ENCODE measurements at places on chromosomes 5 and 9. TPM values are rescaled to one million over a fixed set of nuclear protein-coding genes. Genes with fewer than 3 reads are reported as not detected.

The CLTA gene
- polyA plus RNA-seq, result 277 TPM

The NRG2 gene
- polyA plus RNA-seq, result 1.9 TPM

DNA sequence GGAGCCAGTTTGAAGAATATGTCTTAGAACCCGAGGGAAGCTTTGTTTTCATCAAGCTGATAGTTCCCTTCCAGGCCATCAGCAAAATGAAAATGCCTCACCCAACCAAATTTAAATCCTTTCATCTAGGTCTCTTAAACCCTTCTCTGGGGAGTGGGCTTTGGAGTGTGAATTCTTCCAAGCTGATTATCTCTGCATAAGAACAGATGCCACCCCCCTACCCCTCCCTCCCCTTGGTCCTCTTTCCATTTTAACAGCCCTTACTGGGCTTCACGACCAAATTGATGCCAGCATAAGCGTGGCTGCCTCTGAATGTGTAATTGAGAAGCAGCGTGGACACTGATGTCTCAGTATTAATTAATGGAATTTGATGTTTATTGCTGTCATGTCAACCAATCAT, 509.7 kb upstream of the CLINT1 start:
- DNase-seq, result no peak

The MCC gene
- polyA plus RNA-seq, result 32.1 TPM

The PCDHGA9 gene
- polyA plus RNA-seq, result 5.4 TPM

The FST gene
- polyA plus RNA-seq, result 30.2 TPM

DNA sequence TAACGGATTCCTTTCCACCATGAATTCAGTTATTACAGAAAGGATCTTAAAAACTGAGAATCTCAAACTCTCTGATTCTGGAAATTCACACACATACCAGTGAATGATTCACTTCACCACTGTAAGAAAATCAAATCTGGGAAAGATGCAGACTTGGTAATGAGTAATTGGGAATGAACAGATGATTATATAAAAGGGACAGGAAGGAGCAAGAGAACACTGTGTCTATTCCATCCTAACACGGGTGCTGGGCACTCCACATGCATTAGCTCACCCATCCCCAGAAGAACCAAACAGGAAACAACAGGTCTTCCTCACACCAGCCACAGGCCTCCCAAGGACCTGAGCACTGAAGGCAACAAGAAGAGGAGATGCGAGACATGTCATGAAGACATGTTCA, 74.8 kb upstream of the ZNF622 start:
- DNase-seq, result no peak

DNA sequence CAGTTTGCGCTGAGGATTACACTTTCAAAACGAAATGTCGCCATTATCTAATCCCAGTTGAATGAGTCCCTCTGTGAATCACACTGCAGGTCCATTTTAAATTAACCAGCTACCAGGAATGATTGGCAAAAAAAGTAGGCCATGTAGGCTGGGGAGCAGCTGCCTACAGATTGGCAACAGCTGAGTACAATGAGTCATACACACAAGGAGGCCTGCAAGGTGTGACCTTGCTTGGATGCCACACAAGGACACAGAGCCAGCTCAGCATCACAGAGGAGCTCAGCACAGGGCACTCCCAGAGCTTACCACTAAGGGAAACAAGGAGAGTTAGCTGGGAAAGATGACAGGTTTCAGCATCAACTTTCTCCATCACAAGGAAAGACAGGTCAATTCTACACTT, 12.9 kb downstream of the HAVCR1 start:
- no peak for DNase-seq

GRCh38 chr9:36485647-36486328, 85.7 kb upstream of the RNF38 start:
- DNase-seq, result no peak

The PHPT1 gene
- polyA plus RNA-seq, result 111 TPM

The BSPRY gene
- polyA plus RNA-seq, result 8.8 TPM

- DNase-seq, result no peak
These were observed 62.5 kb downstream of the FXN start for GRCh38 chr9:69097923-69098593.

GRCh38 chr9:127706836-127707241, at the start of gene CFAP157:
Gene CFAP157, plus strand, starts transcription at chr9:127706988. Its CDS starts 44 bp downstream, at chr9:127707032.
- DNase-seq, result no peak

The COL27A1 gene
- polyA plus RNA-seq, result 35.1 TPM

The DRD1 gene
- not detected for polyA plus RNA-seq

- no peak for DNase-seq
These were observed 123.5 kb downstream of the CTNND2 start for GRCh38 chr5:11780641-11781345.

GRCh38 chr9:16846367-16846766, 24.1 kb downstream of the BNC2 start:
- no peak for DNase-seq

The LNPEP gene
- polyA plus RNA-seq, result 23.4 TPM

The OR13C5 gene
- not detected for polyA plus RNA-seq

The CYSRT1 gene
- 12.8 TPM for polyA plus RNA-seq

DNA sequence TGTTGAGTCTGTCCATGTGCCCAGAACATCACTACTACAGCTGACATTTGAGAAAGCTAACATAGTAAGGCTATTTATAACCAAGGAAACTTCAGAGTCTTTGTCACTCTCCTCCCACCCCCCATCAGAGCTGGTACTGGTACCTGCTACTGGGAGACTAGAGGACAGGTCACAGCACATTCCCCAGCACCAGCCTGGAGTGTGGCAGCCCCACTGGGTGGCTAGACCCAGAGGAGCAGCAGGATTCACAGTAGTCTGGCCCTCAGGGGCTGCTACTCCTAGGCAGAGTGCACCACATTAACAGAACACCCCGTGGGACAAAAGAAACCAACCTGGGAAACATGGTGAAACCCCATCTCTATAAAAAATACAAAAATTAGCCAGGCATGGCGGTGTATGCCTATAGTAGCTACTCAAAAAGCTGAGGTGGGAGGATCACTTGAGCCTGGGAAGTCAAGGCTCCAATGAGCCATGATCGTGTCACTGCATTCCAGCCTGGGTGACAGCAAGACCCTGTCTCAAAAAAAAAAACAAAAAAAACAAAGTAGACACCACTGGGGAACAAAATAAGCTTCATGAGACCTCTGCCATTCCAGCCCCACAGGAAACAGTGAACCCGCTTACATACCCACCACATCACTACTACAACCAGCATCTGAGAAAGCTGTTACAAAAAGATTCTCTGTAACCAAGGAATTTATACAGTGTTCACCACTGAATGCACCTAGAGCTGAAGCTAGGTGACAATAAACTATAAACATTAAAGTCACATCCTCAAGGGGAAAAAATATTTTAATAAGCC, 26.3 kb upstream of the PTGER4 start:
- no peak for DNase-seq

The CDKN2B-AS1 gene
- not detected for polyA plus RNA-seq

DNA sequence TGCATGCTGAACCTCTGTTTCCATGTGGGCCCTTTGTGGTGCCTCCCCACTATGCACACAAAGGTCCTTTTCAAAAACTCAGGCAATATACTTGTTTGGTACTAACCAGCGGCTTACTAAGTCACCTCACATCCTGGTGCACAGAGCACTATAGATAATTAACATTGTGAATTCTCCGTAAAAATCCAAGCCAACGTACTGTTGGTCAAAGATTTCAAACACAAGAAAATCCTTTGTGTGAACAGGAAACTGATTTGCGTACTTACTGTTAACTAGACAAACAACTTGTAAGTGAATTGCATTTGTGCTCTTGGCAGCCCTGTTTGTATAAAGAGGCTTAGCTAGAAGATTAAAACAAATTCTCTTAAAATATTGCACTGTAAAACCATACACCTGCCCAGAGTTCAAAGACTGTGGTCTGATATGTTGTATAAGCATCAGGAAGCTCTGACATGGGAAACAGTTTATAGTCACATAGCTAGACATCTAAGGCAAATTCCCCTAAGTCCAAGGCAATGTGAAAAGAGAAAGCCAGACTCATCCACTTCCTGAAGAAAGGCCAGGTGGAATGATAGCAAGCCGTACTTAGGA, 125.0 kb upstream of the SLC12A2 start:
- DNase-seq, result no peak

DNA sequence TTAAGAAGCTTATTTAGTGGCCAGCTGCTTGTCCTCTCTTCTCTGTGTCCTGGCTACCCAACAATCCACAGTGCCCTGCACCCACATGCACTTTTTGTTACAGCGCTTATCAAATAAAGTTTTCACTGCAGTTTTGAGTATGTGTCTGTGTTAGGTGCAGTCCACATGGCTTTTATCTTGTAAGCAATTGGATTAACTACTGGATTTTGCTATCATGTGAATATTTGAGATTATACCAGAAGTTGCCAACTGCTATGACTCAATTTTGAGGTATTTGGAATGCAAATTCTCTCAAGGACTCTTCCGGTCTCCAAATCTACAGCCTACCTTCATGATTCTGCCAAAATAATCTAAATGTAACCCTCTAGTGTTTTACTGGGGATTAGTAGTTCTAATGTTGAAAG, 690.2 kb downstream of the NR2F1-AS1 start:
- no peak for DNase-seq

DNA sequence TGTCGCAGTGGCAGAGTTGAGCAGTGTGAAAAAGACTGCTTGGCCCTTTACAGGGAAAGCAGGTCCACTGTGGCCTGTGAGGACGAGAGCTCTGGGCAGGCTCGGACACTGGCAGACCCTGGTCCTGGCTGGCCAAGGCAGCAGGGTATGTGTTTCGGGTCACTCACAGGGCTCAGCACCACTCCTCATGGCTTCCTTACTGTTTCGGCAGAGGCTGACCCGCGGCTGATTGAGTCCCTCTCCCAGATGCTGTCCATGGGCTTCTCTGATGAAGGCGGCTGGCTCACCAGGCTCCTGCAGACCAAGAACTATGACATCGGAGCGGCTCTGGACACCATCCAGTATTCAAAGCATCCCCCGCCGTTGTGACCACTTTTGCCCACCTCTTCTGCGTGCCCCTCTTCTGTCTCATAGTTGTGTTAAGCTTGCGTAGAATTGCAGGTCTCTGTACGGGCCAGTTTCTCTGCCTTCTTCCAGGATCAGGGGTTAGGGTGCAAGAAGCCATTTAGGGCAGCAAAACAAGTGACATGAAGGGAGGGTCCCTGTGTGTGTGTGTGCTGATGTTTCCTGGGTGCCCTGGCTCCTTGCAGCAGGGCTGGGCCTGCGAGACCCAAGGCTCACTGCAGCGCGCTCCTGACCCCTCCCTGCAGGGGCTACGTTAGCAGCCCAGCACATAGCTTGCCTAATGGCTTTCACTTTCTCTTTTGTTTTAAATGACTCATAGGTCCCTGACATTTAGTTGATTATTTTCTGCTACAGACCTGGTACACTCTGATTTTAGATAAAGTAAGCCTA, 15.7 kb downstream of the SQSTM1 start:
- DNase-seq, result no peak

GRCh38 chr5:65061974-65062353, 293.2 kb downstream of the CWC27 start:
- no peak for DNase-seq

The GMCL2 gene
- polyA plus RNA-seq, result 0.04 TPM

The CTXN3 gene
- polyA plus RNA-seq, result not detected

DNA sequence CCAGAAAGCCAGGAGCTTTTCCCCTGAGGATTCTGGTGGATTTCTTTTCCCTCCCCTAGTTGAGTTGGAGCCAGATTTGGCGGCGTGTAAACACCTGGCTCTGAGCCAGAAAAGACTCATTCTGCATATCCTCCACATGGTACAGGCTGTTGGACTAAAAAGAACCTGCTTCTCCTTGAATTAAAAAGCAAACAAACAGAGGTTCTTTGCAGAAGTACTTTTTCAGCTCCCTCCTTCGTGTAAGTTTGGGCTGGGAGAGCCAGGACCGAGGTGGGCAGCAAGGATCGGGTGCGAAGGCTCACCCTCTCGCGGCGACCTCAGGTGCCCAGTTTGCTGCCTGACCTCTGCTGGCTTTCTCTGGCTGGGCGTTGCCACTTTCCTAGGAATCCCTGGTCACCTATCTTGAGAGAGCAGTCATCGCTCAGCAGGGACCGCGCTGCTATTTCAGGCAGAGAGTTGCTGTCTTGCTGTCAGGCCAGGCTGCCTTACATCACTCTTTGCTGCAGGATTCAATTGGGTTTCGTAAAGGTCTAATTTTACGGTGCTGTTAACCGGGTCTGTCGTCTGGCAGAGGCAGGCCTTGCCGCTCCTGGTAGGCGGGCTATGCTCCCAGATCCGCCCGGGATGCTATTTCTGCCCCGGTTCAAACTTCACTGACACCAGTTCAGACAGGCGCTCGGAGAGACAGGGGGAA, 3.2 kb downstream of the PAPPA start:
- no peak for DNase-seq

GRCh38 chr9:73073337-73074175, 78.1 kb upstream of the ANXA1 start:
- DNase-seq, result no peak

DNA sequence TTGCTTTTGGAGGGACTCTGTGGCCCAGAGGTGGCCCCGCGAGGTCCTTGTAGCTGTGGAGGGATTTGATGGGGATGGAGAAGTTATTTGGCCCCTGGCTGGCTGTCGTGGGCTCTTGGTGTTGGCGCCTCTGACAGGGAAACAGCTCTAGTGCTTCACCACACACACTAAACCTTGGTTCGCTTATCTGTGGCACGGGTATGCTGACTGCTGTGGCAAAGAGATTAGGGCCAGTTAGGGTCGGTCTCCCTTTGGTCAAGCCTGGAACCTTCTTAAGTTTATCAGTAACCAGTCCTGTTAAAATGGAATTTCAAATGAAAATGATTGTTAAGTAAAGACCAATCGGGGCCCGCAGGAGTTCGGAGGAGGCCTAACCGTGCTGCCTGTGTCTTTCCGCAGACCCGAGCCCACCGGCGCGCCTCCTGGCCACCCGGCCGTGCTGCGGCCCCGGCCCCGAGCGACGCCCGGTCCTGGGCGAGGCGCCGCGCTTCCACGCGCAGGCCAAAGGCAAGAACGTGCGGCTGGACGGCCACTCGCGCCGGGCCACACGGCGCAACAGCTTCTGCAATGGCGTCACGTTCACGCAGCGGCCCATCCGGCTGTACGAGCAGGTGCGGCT, 28.4 kb downstream of the NEURL1B start:
- no peak for DNase-seq

The NKD2 gene
- 10.5 TPM for polyA plus RNA-seq

The PHYHD1 gene
- polyA plus RNA-seq, result 62.8 TPM

The MLANA gene
- 1.4 TPM for polyA plus RNA-seq

The EIF4E1B gene
- polyA plus RNA-seq, result not detected

DNA sequence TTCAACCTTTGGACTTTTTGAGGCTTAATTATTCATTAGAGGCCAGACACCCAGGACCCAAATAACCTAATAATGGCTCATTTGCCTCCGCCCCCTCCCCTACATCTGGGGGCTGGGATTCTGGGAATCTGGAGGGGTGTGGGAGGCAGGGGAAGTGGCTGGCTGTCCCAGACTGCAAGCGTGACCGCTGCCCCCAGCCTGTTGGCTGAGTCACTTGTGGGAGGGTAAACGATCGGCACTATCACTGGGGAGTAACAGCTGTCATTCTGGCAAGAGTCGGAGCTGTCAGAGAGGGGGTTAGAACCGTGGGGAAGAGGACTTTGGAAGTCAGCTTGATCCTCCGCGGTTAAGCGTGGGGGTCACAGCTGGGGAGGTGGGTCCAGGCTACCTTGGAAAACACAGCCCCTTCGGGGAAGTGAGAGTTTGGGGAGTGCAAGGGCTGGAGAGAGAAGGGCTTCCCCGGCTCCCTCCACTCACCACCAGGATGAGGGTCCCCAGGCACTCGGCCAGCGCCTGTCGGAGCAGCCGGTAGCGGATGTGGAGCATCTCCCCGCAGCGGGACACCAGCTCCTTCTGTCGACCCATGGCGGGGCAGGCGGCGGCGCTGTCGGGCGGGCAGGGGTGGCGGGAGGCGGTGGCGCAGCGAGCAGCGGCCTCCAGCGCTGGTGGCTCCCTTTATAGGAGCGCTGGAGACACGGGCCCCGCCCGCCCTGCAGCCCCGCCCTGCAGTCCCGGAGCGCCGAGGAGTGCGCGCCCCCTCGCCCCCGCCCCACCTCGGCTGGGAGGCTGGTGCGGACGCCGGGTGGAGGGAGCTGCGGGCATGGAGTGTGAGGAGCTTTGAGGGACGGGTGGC, at the start of gene AQP3:
Gene AQP3 (minus strand): TSS at position 648 of the 853 bp plus-strand sequence. CDS start 63 bp downstream, at position 585.
- DNase-seq, result no peak

All from renal cortex interstitium (tissue), 15 donors.